SJSA1 (cell line): ENCODE measurements at places on chromosomes 2 and 18. TPM values are rescaled to one million over a fixed set of nuclear protein-coding genes. Genes with fewer than 3 reads are reported as not detected.
A peak's percentile ranks its signal among the peaks of the same experiment; 100 is the strongest.

Gene STARD6
- total RNA-seq = 1.2 TPM in 1 of 2 replicates, not detected in the other

Gene PECR
- 7.8 and 24.7 TPM in 2 replicates for total RNA-seq

- DNase-seq = peak; percentile 31
Observed at GRCh38 chr2:118971245-118972122, 29.5 kb downstream of the MARCO start.

Gene EVA1A
- total RNA-seq = 152 and 214 TPM in 2 replicates

Gene SLC25A12
- 14.3 and 21.1 TPM in 2 replicates for total RNA-seq

Gene SPATA3
- not detected in 2 replicates for total RNA-seq

Gene IL1RN
- not detected in 2 replicates for total RNA-seq

Gene ITSN2
- total RNA-seq = 17.7 and 30.7 TPM in 2 replicates

DNA sequence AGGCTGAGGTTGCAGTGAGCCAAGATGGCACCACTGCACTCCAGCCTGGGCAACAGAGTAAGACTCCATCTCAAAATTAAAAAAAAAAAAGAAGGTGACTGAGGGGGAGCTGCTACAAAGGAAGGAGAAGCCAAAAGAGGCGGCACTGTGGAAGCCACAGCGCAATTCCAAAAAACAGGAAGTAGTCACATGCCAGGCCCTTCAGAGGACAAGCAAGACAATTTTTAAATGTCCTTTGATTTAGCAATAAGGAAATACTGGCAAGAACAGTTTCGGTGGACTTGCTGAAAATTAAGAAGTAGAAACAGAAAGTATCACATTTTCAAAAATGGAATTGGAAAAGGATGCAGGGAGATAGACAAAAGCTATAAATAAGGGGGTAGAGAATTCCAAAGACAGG, 122.8 kb downstream of the OSBPL1A start:
- no peak for DNase-seq

DNA sequence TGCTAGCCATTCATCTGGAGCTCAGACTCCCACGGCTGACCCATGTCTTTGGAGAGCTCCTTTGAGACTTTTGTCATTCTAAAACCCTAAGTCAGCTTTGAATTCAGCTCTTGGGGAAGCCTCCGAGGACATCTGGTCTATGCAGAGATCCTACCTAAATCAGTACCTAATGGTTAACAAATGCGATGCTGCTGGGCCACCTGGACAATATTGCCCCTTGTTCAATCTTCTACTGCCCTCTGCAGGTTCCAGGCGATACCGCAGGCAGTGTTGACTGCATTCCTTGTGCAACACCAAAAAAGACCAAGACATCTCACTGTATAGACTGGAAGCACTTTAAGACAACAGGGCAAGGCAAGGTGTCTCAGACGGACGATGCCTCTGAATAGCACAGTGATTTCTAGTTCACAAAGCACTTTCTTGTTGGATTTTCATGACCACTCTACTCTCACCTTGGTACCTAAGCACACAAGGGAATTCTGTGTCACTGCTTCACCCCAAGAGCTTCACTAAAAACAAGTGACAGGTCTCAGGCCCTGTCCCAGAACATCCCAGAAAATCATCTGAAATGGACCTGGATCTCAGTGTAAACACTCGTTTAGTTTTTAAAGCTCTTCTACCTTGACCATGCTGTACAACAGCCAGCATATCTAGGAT, 80.9 kb downstream of the XDH start:
- DNase-seq = peak; percentile 77

GRCh38 chr2:236352761-236353593, 88.8 kb upstream of the ASB18 start:
- DNase-seq = peak; percentile 29

Gene TPO
- total RNA-seq = not detected in 2 replicates

DNA sequence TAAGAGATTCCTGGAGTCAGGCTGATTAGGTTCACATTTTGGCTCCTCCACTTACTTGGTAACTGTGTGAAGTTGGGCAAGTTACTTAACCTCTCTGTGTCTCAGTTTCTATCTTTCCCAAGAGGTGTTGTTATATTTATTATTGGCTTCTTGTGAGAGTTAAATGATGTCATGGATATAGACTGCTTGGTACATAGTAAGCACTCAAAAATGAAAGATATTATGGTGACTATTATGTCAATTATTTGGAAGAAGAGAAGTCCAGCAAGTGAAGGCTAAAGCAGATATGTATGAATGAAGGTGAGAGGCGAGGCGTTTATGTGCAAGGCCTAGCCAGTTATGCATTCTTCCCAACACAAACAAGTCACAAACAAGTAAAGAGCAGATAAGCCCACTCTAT, 417.4 kb downstream of the TSN start:
- no peak for DNase-seq

Gene TWIST2
- 32.6 and 33.9 TPM in 2 replicates for total RNA-seq

- DNase-seq = peak; percentile 19
Observed at GRCh38 chr2:38260469-38260868, 116.6 kb downstream of the ATL2 start.

DNA sequence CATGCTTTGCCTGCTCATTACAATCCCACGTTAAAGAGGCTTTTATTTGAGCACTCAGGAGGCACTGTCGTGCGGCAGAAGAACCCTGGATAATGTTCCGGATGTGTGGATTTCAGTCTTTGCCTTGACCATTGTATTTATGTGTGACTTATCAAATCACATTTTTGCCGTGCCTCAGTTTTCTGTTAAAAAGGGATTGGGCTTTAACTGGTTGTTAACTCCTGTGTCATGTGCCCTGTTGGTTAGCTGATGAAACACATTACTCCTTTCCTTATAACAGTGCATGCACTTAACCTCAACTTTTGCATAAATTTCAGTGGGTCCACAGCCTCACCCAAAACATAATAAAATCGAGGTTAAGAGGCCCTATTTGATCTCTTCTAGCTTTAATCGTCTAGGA, 52.7 kb downstream of the NAB1 start:
- DNase-seq = no peak

GRCh38 chr2:74576863-74577229, 22.3 kb downstream of the DOK1 start:
- DNase-seq = no peak

GRCh38 chr2:160266037-160266551, 66.0 kb upstream of the ITGB6 start:
- no peak for DNase-seq

GRCh38 chr2:109457366-109457765, 156.4 kb downstream of the SEPTIN10 start:
- no peak for DNase-seq

Gene RAB6C
- not detected in 2 replicates for total RNA-seq

- DNase-seq = no peak
Observed at GRCh38 chr2:222451224-222451674, 26.9 kb downstream of the SGPP2 start.

Gene SPP2
- total RNA-seq = not detected in 2 replicates

Gene PARD6G
- total RNA-seq = 4.4 and 6.1 TPM in 2 replicates

GRCh38 chr2:161556440-161556839, 67.8 kb upstream of the SLC4A10 start:
- no peak for DNase-seq

DNA sequence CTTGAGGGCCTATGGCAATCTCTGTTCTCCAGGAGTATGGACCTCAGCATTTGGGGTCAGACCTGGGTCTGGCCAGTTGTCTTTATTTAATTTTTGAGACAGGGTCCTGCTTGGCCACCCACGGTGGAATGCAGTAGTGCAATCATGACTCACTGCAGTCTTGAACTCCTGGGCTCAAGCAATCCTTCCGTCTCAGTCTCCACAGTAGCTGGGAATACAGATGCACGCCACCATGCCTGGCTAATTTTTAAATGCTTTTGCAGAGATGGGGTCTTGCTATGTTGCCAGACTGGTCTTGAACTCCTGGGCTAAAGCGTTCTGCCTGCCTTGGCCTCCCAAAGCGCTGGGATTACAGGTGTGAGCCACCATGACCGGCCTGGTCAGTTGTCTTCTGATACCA, 46.4 kb upstream of the INHBB start:
- peak; percentile 90 for DNase-seq

- no peak for DNase-seq
Observed at GRCh38 chr18:73503326-73503725, 635.5 kb upstream of the NETO1 start.
